NCI-H2107 (cell line): ENCODE measurements at places on chromosomes 3 and 15.

- DNase-seq: no peak
These were observed 209.5 kb downstream of the ZIC1 start for GRCh38 chr3:147618691-147619090.

DNA sequence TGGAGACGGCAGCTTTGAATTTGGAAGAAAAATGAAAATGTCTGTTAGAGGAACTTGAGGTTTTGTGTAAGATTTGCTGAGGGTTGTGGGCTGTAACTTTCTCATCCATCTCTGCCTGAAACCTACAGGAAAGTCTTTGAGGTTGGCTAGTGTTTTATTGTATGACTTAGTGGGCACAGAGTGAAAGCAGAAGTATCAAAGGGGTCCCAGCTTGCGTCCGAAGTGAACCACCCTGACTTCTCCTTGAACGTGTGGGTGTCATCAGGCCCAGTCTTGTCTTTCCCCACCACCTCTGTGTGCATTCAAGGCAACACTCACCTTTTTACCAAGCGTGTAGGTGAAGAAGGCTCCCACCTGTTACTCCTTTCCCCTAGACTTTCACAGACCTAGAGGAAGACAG, 682.1 kb upstream of the CFAP20DC start:
- DNase-seq: no peak

DNA sequence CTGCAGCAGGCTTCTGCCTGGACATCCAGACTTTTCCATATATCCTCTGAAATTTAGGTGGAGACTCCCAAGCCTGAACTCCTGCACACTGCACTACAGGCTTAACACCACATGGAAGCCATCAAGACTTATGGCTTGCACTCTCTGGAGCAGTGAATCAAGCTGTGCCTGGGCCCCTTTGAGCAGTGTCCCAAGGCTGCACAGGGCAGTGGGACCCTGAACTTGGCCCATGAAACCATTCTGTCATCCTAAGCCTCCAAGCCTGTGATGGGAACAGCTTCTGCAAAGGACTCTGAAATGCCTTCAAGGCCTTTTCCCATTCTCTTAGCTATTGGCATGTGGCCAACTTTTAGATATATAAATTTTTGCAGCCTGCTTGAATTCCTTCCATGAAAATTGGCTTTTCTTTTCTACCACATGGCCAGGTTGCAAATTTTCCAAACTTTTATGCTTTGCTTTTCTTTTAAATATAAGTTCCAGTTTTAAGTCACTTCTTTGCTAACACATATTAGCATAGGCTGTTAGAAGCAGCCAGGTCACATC, 257.8 kb upstream of the DCBLD2 start:
- no peak for DNase-seq

DNA sequence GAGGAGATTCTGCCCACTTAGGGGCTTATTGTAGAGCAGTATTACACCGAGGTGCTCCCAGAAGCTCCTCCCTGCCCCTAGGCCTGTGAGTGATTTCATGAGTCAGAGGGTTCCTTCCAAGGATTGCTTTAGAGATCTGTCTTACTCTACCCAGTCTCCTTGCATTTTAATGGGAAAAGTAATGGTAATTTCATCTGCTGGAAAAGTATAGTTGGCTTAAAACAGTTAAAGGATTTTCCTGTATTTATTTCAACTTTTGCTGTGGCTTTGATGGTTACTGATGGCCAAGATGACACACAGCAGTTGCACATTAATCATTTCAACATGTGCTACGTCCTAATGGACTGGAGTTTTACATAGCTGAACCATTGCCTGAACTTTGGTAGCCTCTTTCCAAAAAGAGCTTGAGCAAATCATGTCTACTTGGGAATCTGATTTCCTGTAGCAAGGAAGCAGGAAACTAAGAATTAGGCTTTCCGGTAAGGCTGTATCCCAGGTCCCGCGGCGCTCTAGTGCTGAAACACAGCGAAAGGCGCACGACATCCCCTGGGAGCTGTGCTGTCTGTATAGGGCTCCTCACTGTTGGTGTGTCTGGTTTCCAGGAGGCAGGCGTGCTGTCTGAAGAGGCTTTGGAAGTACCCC, 9.2 kb upstream of the PGPEP1L start:
- DNase-seq: no peak

- DNase-seq: no peak
These were observed 312.3 kb upstream of the ONECUT1 start for GRCh38 chr15:53102483-53102882.

GRCh38 chr15:56619887-56620286, 113.4 kb downstream of the ZNF280D start:
- no peak for DNase-seq

DNA sequence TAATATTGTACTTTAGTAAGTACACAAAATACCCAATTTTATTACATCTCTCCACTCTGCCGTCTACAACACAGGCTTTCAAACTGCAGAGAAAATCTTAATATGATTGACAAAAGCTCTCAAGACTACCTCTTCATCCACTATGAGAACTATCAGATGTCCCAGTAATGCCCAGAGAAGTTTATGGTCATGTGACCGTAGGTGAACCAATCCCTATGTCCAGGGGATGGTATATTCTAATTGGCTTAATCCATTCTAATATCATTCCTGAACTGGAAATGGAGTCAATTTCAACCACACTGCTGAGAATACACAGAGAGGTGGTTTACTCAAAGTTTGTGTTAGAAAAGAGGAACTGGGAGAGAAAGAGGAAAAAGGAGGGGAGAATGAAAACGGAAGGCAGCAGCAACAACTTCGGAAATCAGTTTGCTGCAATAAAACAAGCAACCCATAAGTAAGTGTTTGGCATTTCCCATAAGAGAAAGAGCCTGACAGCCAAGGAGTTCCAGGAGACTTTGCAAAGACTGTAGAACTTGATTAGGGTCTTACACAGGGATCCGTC, 7.3 kb downstream of the SST start:
- no peak for DNase-seq
